ENCODE measurements at places on chromosomes 12 and 14.

- no peak for DNase-seq
These were observed 50.9 kb downstream of the SNAPC1 start for GRCh38 chr14:61813096-61813606.

DNA sequence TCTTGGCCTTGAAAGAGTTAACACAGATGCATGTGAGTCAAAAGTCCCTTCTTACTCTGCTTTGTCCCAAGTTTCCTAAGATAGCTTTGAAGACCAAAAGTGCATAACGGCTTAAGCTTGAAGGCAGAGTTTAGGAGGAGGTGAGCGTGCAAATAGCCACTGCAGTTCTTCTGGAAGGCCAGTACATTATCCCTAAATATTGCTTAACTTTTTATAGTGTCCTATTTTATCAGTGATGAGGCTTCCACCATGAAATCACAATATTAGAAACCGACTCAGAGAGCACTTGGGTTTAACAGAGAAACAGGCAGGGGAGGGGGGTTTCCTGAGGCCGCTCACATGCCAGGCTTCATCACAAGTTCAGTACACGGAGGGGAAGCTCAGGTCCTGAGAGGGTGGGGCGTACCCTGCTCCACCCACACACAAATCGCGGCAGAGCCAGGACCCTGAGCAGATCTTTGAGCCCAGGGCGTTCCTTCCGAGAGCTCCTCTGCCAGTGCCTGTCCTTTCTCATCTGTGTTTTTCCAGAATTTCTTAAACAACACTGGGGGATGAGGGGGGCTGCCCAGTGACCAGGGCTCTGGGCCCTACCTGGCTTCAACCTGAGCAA, 26.8 kb upstream of the BDKRB2 start:
- DNase-seq = no peak

DNA sequence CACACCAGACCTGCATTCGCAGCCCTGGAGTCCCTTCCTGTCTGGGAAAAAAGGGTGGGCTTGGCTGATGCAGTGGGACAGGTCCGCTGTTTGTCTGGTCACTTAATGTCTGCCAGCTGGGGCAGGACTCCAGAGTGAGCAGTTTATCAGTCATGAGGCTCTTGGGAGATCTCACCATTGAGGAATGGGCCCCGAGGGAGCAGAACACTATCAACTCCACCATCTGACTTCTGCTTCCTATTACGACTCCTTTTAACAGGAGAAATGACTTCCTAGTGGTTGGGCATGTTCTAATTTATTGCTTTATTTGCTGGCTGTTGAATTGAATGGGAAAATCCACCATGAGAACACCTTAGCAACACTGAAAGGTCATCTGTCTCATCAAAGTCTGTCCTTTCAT, 182.5 kb upstream of the RASSF8 start:
- DNase-seq = no peak

- no peak for DNase-seq
These were observed 51.1 kb upstream of the TCL1A start for GRCh38 chr14:95765051-95765450.

- DNase-seq = no peak
These were observed 117.5 kb downstream of the DACT1 start for GRCh38 chr14:58755031-58755925.

DNA sequence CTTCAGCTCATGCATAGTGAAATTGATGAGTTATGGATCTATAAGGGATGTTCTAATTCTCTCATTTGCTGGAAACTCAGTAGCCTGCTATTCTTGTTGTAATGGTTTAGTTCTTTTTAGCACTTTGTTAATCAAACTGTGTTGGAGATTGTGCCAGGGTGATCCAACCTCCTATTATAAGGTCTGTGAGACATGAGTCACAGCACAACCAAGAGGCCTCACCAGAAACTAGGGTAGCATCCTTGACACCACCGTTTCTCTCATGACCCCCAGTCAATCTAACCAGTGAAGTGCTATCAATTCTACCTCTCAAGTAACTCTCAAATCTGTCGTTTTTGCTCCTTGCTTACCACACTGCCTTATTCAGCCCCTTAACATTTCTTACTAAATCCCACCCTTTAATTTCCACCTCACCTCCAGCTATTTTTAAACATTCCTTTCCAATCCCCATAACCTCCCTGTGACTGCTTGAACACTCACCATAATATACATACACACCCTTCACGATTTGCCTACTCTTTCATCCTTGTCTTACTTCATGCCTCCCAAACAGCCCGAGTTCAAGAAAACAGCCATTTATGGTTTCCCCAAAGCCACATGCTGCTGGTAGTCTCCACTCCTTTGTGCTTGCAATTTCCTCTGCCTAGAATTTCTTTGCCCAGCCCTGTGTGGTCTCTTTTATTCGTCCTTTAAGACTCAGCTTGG, 53.9 kb upstream of the NUDT4 start:
- no peak for DNase-seq

GRCh38 chr14:71452987-71453386, 479.2 kb upstream of the RGS6 start:
- no peak for DNase-seq

DNA sequence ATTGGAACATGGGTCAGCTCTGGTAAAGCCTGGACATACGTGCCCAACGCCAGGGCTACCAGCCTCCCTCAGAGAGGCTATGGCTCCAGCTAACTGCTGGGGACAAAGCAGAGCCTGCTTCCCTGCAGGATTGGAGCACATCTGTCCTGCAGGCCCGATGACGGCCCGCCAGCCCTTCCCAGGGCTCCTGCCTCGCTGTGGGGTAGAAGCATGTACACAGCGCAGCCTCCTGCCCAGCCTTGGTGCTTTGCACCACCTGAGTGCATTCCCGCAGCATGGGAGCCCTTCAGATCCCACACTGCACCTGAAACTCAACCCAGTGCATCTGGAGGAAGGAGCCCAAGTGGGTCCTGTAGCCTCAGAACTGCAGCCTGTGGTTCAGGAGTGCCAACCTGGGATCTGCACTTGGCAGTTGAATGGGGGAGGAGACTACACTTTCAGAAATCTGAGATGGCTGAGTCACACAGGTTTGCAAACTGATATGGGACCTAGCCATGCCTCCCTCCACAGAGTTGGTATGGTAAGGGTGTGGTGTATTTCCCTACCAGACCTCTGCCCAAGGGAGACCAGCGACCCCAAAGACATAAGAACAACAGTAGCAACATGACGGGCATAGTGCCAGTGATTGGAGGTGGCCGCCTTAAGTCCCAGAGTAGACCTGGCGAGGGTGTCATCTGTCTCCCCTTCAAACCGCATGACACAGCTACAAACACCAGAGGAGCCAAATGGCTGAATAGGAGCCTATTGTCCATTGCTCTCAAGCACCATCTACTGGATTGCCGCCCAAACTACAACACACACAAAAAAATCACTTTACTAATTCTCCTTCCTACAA, 273.9 kb upstream of the MIS18BP1 start:
- no peak for DNase-seq

GRCh38 chr14:77903221-77903620, 103.3 kb downstream of the ADCK1 start:
- DNase-seq = no peak

DNA sequence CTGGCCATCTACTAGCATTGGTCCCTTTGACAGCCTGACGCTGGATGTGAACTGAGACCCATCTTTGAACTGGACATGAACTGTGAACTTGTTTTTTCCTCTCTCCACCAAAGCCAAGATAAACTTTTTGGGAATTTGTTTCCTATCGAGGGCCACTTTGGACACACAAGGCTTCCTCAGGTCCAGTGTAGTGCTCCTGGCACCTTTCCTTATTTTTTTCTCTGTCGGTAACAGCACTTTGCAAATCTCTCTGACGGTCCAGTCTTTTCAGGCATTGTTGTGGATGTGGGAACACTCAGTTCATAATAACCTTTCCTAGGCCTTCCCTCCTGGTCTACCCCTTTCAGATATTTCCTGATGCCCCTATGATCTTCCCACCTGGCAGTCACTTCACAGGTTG, 5.0 kb downstream of the KCNA1 start:
- DNase-seq = no peak

DNA sequence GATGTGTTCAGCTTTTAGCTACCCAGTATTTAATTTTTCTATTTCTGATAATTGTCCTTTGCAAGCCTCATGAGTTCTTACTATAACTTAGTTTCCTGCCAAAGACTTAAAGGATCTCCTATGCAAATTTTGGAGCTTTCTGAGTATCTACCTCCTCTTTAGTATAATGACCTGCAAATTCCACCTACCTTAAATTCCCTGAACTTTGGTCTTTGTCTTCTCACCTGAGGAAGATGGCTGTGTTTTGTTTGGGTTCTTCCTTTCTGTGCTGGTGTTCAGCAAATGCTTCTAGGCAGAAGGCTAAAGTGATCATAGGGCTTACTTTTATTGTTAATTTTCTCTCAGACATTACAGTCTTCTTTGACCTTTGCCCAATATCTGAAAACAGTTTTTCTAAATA, 142.8 kb downstream of the FUT8 start:
- no peak for DNase-seq

GRCh38 chr12:104426926-104427546, 29.7 kb upstream of the CHST11 start:
- no peak for DNase-seq

- no peak for DNase-seq
These were observed 16.7 kb upstream of the E2F7 start for GRCh38 chr12:77082021-77082420.

DNA sequence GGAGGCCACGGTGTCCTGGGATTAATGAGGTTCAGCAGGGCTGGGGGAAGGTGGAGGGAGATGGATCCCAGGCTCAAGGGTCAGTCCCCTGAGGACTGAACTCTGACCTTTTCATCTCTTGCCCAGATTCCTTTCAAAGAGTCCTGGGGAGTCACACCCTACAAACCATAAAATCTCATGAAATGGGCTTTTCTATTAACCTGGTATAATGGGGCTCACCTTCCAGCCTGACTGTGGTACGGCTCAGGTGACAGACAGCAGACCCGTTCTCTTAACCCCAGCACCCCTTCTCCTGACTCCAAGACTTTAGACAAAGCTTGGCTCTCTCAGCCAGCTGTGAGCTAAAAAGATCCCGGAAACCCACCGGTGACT, 268.2 kb downstream of the ADGRD1 start:
- DNase-seq = no peak
